ENCODE measurements at places on chromosomes 13 and 19.
A peak's percentile ranks its signal among the peaks of the same experiment; 100 is the strongest.

GRCh38 chr19:38989066-38989605, 13.6 kb upstream of the FBXO17 start:
- DNase-seq: peak; percentile 10

- no peak for DNase-seq
Measured at GRCh38 chr19:15468675-15469512, 4.5 kb upstream of the RASAL3 start.

- peak; percentile 88 for DNase-seq
Measured at GRCh38 chr13:101529422-101529821, 76.9 kb downstream of the ITGBL1 start.

GRCh38 chr13:20927596-20928257, 25.2 kb upstream of the XPO4 start:
- no peak for DNase-seq

- DNase-seq: no peak
Measured at GRCh38 chr19:22421797-22422196, 349 bp downstream of the ZNF98 start.

DNA sequence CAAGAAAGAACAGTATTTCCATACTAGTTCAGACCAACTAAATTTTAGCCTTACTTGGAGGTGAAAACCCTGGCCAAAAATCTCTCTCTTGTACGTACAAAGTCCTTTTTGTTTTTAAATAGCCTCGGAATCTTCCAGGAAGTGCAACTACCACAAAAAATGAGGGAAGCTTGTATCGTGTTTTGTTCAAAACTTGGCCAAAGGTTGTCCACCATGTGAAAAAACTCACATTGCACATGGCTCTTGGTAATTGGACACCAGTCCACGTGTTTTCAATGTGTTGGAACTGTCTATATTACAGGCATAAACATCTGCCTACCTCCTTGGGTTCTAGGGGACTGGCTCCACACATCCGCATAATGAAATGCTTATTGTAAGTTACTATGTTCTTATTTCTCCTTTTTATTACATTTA, 15.2 kb upstream of the STRN4 start:
- DNase-seq: peak; percentile 75

GRCh38 chr19:41223431-41224234, 4.6 kb downstream of the AXL start:
- DNase-seq: peak; percentile 58

DNA sequence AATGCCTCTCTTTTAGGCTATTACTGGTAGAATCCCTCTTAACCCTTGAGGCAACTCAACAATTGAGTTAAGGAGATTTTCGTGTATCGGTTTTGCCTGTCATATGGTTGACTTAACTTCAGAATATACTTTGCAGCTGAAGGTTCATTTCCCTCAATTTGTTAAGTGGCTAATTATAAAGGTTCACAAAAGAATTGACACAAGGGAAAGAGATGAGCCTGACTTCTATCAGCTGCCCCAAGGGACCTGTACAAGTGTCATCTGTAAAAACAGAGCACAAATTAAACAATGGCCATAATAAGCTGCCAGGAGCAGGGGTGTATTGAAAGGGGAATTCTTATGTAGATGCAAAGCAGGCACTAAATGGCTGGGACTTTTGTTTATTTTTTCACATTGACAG, 334.8 kb upstream of the OBI1 start:
- DNase-seq: no peak

- DNase-seq: no peak
Measured at GRCh38 chr19:5950741-5951140, 27.2 kb downstream of the RANBP3 start.

DNA sequence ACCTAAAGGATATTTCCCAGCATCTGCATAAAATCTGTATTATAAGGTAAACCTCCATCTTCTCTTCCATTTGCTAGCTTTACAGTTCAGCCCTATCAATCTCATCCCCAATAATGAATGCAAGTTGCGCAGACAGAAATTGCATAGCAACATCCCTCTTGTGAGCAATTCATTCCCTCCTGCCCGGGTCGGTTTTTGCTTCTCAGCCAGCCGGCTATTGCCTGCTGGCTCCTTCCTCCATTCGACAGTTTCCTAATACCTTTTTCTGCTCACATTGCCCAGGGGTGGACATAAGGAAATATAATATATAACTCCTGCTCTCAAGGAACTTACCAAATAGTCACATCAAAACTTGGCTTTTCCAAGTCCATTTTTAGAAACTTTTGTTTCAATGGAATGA, 125.2 kb downstream of the FGF9 start:
- no peak for DNase-seq

DNA sequence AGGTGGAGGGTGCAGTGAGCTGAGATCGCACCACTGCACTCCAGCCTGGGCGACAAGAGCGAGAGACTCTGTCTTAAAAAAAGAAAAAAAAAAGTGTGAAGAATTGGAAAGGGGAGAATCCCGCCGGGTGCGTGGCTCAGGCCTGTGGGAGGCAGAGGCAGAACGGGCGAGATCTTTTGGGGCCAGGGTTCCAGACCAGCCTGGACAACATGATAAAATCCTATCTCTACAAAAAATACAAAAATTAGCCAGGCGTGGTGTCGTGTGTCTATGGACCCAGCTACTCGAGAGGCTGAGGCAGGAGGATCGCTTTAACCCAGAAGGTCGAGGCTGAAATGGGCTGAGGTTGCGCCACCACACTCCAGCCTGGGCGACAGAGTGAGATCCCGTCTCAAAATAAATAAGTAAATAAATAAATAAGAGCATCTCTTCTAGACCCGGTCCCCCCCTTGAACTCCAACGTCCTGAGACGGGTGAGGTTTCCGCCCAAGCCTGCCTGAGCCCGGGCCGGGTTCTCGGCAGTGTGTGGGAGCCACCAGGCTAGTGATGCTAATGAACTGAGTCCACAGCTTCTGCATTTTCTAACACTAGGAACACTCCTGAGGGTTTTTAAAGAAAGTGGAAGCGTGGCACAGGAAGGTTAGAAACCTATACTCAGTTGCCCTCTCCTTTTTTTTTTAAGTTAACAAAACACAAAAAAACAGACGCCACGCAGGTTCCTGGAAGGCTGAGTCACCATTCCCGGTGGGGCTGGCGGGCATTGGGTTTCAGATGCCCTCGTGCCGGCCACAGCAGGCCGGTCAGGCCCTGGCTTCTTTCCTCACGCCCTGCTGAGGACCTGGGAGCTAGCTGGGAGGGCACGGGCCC, 22.0 kb downstream of the GPX4 start:
- DNase-seq: peak; percentile 61

GRCh38 chr13:37209621-37210580, 104.4 kb upstream of the CSNK1A1L start:
- DNase-seq: no peak

DNA sequence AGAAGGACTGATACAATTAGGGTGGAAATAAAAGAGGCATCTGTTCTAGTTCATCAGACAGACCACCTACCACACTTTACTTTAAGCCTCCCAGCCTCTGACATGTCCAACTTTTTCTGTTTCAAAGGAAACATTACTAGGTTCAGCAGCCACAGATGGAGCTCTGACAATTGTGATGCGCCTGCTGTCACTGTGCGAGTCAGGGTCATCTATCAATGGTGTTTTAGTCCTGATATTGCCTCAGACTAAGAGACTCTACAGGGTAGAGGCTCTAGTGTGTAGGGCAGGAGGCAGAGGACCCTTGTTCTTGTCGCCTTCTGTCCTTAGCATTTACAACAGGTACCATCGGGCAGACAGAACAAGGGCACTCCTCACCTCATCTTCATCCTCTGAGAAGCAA, 685.0 kb upstream of the SGCG start:
- no peak for DNase-seq

DNA sequence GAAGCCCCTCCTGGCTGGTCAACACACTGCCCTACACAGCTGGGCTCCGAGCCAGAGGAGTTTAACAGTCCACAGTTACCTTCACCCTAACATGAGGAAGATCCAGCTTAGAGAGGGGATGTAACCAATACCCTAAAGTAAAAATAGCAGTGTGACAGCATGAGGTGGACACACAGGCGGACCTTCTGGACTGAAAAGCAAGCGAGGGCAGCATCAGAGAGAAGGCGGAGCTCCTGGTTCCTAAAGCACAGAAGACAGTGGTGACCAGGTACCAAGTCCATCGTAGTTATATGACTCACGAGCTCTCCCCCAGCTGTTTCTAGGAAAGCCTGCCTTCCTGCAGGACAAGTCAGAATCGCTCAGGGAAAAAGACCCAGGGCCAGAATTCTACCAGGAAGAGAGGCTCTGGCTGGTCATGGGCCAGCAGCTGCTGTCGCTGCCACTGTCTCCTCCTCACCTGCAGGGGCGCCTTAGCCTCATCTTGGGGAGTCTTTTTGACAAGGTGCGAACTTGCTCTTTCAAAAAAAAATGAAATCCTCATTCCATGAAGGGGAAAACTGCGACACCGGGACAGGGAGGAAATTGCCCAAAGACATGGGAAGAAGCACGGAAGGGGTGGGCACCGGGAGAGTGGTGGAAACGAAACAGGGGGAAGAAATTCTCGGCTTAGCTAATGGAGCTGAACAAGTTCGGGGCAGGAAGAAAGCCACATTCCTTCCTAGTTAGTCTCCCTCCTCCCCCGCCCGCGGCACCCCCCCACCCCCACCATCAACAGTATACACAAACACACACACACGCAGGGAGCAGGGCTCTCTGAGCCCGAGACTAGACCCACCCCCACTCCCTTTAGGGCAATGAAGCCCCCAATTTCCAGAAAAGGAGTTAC, 1.7 kb downstream of the ELL start:
- peak; percentile 84 for DNase-seq

DNA sequence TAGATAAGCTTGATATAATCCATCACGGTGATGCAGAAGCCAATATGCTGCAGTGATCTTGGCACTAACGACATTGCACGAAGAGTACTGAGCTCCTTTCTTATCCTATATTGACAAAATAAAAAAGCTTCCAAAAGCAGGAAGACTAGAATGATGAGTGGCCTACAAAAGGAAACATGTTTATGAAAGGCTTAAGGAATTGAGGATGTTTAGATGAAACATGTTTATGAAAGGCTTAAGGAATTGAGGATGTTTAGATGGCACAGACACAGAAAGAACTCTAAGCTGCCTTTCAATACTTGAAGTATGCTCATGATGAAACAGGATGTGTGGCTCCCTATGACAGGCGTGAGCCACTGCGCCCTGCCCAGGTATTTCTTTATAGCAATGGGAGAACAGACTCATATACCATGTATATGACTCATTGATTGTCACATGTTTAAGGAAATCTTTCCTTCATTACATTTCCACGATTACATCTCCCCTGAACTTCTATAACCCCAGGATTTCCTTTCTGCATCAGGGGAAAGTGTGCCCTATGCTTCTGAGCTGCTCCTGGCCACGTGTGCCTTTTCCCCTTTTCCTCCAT, 690.8 kb upstream of the ARGLU1 start:
- DNase-seq: no peak

DNA sequence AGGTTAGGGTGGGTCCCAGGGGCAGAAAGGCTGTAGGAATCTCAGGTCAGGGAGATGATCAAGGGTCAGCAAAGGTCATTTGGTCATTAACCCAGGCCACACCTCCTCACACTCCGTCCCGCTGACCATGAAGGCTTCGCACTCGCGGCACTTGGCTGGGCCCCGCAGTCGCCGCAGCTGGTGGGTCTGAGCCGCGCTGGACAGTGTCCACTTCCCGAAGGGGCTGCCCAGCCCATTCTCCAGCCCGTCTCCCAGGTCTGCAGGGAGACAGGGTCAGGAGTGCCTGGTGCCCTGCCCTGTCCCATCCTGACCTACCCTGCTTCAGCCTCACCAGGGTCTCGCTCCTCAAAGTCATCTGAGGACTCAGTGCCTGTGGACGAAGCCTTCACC, 7.3 kb upstream of the LPAR2 start:
- no peak for DNase-seq

DNA sequence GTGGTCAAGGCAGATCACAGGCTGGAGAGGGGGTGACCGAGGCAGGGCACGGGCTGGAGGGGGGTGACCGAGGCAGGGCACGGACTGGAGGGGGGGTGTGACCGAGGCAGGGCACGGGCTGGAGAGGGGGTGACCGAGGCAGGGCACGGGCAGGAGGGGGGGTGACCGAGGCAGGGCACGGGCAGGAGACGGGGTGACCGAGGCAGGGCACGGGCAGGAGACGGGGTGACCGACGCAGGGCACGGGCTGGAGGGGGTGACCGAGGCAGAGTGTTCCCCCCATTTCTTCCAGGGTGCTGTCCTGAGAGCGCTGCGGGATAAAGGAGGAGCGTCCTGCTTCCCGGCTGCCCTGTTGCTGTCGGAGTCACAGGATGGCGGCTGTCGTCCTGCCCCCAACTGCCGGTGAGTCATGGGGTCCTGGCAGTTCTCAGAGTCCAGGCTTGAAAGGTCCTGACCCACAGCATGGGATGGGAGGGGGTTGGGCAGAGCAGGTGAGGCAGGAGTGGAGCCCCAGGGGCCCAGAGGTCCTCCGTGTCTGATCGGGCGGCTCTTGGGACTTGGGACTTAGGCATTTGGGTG, 5.3 kb downstream of the ZNF557 start:
- no peak for DNase-seq

DNA sequence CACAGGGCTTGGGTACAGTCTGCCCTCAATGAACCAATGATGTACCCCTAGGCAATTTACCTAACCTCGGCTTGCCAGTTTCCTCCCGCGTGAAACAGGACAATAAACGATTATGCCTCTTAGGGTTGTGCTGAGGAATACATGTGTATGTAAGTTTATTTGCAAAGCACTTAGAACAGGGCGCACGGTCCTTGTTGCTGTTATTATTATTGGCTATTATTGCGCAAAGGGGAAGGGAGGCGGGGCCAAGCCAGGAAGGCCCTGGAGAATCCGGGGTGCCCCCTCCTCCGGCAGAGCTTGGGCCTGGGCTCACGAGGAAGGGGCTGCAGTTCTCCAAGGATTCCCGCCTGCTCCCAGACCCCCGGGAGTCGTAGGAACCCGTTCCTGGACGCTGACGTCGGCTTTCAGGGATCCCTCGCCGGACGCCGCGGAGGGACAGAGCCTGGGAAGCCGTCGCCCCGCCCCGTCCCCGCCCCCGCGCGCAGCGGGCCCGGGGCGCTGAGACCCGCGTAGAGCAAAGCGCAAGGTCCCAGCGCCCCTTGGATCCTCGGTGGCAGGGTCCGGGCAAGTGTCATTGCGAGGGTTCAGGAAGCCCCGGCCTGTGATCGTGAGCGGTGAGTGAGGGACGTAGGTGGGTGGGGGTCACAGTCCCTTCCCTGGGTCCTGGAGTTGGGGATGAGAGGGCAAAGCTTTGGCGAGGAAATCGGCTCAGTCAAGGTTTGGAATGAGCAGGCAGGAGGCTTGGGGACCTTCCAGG, at the start of gene TMEM91:
TMEM91 (plus strand) TSS at position 293 of the 757 bp plus-strand sequence. CDS start 1,777 bp downstream, outside the sequence.
- DNase-seq: peak; percentile 42

DNA sequence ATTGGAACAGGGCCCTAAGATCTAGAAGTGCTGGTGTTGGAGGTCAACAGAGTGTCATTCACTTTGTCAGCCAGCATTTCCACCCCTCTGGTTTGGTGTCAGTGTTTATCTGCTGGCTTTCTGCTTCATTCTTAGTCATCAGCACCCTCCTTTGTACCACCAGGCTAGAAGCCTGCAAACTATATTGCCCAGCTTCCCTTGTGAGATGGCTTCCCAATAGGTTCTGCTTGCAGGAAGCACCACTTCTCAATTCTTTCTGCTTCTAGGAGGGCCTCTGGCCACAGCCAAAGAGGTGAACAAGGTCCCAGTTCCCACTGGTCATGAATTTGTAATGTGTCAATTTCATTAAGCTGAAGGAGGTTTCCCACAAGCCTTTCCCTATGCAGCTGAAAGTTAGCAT, 36.4 kb upstream of the CALM3 start:
- no peak for DNase-seq
